ENCODE measurements at places on chromosomes 12 and 14. TPM values are rescaled to one million over a fixed set of nuclear protein-coding genes. Genes with fewer than 3 reads are reported as not detected.

- peaks cover 50% of the 10 kb centered on the region for H3K4me1 ChIP-seq
- H3K27me3 ChIP-seq, result no peaks in the 10 kb centered on the region
- H3K27ac ChIP-seq, result peak overlapping the region; percentile 69
- DNase-seq, result no peak
These were observed 5.7 kb downstream of the YBX3 start for GRCh38 chr12:10717410-10717809.

DNA sequence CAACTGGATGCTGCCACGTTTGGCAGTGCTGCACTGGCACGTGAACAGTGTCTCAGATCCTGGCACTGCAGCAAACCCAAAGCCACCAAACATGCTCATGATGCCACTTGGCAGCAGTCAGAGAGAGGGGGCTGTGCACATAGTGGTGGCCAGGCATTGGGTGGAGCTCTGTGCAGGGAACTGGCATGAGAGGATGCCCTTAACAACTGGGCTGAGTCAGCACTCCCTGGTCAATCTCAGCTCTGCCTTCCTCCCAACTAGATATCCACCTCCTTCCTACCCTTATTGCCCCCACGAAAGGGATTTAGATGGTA is 37.0 kb downstream of the ZFHX2 start:
- H3K27me3 ChIP-seq, result no peaks in the 10 kb centered on the region
- no peak overlapping the region for H3K4me3 ChIP-seq
- no peak overlapping the region for H3K27ac ChIP-seq
- H3K36me3 ChIP-seq, result no peaks in the 10 kb centered on the region
- H3K4me1 ChIP-seq, result peaks cover 14% of the 10 kb centered on the region

DNA sequence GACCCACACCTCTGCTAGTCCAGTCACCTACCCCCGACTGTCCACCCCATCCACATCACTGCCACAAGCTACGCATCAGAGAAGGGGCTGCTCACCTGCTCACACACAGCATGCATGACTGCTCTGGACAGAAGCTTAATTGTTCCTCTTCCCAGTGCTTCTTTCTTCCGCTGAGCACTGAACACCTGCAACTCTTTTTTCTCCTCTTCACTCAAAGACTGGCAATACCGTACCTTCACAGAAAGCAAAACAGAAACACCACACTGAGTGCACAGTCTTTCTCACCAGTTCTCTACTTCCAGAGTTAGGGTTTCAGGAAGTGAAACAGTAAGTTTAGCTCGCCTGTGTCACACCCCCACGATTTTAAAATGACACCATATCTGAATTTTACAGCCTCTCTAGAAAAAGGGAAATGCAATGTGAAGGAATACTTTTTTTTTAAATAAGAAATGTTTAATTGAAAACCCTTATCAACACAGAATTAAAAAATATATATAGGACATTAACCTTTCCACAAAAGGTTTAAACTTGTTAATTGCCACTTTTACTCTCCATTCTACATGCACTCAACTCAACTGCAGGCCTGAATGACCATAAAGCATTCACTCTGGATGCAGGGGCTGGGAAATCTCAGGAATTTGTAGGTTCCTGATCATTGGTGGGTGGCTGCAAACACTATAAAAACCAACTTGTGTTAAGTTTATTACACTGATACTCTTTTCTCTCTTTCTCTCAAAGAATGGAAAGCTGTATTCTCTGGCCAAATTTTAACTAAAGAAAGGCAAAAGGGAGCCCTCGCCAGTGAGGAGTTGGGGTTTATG is 120.0 kb downstream of the PRICKLE1 start:
- peaks cover 20% of the 10 kb centered on the region for H3K36me3 ChIP-seq
- DNase-seq, result no peak
- peak overlapping the region; percentile 17 for H3K4me3 ChIP-seq
- H3K27ac ChIP-seq, result peak overlapping the region; percentile 18
- no peaks in the 10 kb centered on the region for H3K4me1 ChIP-seq

DNA sequence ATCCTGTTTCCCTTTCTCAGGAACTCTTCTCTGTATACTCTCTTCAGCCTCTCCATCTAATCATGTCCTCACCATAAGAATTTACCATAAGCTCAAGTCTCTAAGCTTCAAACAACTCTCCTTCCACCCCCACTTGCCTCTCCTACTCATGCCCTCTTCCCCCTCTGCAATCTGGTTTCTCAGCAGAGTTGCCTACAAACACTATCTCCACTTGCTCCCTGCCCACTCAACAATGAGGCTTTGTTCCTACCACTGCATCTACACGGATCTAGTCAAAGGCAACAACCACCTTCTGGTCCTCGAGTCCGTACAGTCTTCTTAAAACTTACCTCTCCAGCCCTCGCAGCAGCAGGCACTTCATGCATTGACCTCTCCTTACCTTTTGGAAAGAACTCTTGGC is 17.2 kb upstream of the FBLN5 start:
- H3K4me1 ChIP-seq, result no peaks in the 10 kb centered on the region
- no peak for DNase-seq
- H3K27me3 ChIP-seq, result no peaks in the 10 kb centered on the region
- H3K27ac ChIP-seq, result no peak overlapping the region
- no peak overlapping the region for H3K4me3 ChIP-seq

DNA sequence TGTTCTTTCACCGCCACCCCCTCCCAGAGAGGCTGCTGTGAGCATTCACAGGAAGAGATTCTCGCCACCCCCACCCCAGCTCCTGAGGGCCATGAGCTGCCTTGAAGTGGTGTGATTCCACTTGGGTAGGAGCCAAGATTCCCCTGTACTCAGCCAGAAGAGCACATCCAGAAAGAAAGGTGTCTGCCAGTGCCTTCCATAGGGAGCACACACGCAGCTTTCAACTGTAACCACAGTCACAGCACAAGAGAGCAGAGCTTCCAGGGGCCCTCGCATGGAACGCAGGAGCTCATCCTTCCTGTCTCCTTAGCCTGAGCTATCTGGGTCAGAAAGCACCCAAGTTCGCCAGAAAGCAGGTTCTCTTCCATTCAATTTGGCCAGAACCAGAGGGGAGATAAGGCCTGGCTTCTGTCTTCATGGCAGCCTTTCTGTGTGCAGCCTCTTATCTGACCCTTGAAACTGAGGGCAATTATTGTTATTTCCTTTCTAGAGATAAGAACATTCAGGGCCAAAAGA is 66.6 kb upstream of the SCN8A start:
- no peaks in the 10 kb centered on the region for H3K36me3 ChIP-seq
- H3K27me3 ChIP-seq, result no peaks in the 10 kb centered on the region
- H3K4me3 ChIP-seq, result no peak overlapping the region
- no peaks in the 10 kb centered on the region for H3K4me1 ChIP-seq

GRCh38 chr14:63563370-63564026 is 20.3 kb upstream of the PPP2R5E start:
- no peak overlapping the region for H3K4me3 ChIP-seq
- H3K27ac ChIP-seq, result no peak overlapping the region
- H3K4me1 ChIP-seq, result no peaks in the 10 kb centered on the region
- no peaks in the 10 kb centered on the region for H3K36me3 ChIP-seq

The KLHDC1 gene
- polyA plus RNA-seq, result 1.1 TPM

The DDX55 gene
- 5.4 TPM for polyA plus RNA-seq

Measured in sigmoid colon (tissue), 7 donors.